Gastrocnemius medialis (tissue), 4 donors: ENCODE measurements at places on chromosomes 3 and 15. TPM values are rescaled to one million over a fixed set of nuclear protein-coding genes. Genes with fewer than 3 reads are reported as not detected.

DNA sequence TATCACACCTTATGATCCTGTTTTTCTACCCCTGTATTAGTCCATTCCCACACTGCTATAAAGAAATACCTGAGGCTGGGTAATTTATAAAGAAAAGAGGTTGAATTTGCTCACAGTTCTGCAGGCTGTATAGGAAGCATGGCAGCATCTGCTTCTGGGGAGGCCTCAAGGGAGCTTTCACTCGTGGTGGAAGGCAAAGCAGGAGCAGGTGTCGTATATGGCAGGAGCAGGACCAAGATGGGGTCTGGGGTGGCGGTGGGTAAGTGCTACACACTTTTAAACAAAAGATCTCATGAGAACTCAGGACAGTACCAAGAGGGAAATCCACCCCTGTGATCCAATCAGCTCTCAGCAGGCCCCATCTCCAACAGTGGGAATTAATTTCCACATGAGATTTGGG, 15.4 kb upstream of the SCAP start:
- no peaks in the 10 kb centered on the region for H3K27me3 ChIP-seq
- DNase-seq, result no peak
- no peak overlapping the region for H3K4me3 ChIP-seq
- no peaks in the 10 kb centered on the region for H3K4me1 ChIP-seq
- no peak overlapping the region for H3K27ac ChIP-seq

- H3K27me3 ChIP-seq, result no peaks in the 10 kb centered on the region
- no peaks in the 10 kb centered on the region for H3K36me3 ChIP-seq
- no peak for DNase-seq
- H3K4me1 ChIP-seq, result no peaks in the 10 kb centered on the region
Measured at GRCh38 chr3:18338827-18339514, 86.2 kb downstream of the SATB1 start.

- DNase-seq, result no peak
- no peak overlapping the region for H3K27ac ChIP-seq
- no peak overlapping the region for H3K4me3 ChIP-seq
- H3K36me3 ChIP-seq, result no peaks in the 10 kb centered on the region
- no peaks in the 10 kb centered on the region for H3K27me3 ChIP-seq
Measured at GRCh38 chr3:169472259-169472900, 191.1 kb downstream of the MECOM start.

The ARPC4 gene
- total RNA-seq, result 96.8 TPM

DNA sequence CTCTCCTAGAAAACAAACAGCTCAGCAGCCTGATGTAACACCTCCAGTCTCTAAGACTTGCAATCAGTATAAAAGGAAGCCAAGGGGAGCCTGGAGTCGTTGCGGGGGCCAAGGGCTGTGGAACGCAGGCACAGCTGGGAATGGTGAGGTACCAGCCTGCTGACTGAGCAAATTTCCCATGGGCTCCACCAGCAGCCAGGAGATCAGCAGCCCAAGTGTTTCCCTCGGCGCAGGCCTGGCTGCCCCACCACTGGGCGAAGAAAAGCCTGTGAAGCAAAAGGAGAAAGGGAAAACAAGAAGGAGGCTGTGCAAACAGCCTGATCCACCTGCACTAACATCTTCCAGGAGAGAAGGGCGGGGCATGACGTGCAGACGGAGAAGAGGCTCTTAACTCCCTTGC, 155.3 kb downstream of the SHQ1 start:
- H3K36me3 ChIP-seq, result no peaks in the 10 kb centered on the region
- no peaks in the 10 kb centered on the region for H3K27me3 ChIP-seq
- H3K27ac ChIP-seq, result no peak overlapping the region
- no peak overlapping the region for H3K4me3 ChIP-seq
- DNase-seq, result no peak
- no peaks in the 10 kb centered on the region for H3K4me1 ChIP-seq

- H3K4me3 ChIP-seq, result no peak overlapping the region
- H3K36me3 ChIP-seq, result no peaks in the 10 kb centered on the region
- H3K4me1 ChIP-seq, result no peaks in the 10 kb centered on the region
- H3K27me3 ChIP-seq, result no peaks in the 10 kb centered on the region
- DNase-seq, result no peak
Measured at GRCh38 chr3:20608054-20608738, 422.2 kb upstream of the SGO1 start.

- no peaks in the 10 kb centered on the region for H3K27me3 ChIP-seq
- H3K36me3 ChIP-seq, result no peaks in the 10 kb centered on the region
- peaks cover 65% of the 10 kb centered on the region for H3K4me1 ChIP-seq
- H3K27ac ChIP-seq, result no peak overlapping the region
- peak overlapping the region; percentile 78 for H3K4me3 ChIP-seq
- no peak for DNase-seq
Measured at GRCh38 chr3:150414258-150414657, 6.2 kb downstream of the TSC22D2 start.

DNA sequence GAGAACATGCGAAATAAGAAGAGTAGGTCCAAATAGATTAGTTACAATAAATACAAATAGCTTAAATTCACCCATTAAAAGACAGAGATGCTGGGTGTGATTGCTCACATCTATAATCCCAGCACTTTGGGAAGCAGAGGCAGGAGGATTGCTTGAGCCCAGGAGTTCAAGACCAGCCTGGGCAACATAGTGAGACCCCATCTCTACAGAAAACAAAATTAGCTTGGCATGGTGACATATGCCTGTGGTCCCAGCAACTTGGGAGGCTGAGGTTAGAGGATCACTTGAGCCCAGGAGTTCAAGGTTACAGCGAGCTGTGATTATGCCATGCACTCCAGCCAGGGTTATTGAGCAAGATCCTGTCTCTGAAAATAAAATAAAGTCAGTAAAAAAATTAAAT, 109.1 kb upstream of the WNT5A start:
- DNase-seq, result no peak
- H3K27me3 ChIP-seq, result no peaks in the 10 kb centered on the region
- H3K4me3 ChIP-seq, result no peak overlapping the region

GRCh38 chr3:65200310-65200970, 512.6 kb upstream of the ADAMTS9 start:
- no peaks in the 10 kb centered on the region for H3K27me3 ChIP-seq
- no peak overlapping the region for H3K27ac ChIP-seq
- H3K4me1 ChIP-seq, result no peaks in the 10 kb centered on the region

DNA sequence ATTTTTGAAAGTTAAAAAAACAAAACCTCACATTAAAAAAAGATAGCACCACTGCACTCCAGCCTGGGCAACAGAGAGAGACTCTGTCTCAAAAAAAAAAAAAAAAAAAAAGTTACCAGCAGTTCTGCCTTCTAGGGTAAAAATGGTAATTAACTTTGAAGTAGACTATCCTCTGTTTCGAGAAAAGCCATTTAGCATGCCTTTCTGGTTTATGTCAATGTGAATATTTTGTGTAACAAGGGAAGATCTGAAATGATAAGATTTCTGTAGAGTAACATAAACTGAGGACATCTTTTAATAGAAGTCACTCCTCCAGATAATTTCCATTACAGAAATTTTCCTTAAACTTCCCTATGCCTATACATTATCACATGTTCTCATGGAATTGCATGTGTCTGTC, 203.2 kb upstream of the GAP43 start:
- DNase-seq, result no peak
- H3K4me1 ChIP-seq, result no peaks in the 10 kb centered on the region
- H3K27me3 ChIP-seq, result no peaks in the 10 kb centered on the region
- H3K27ac ChIP-seq, result no peak overlapping the region

GRCh38 chr3:54121414-54122323, 683 bp upstream of the CACNA2D3 start:
- H3K4me3 ChIP-seq, result peak overlapping the region; percentile 76
- DNase-seq, result no peak
- no peaks in the 10 kb centered on the region for H3K27me3 ChIP-seq
- H3K4me1 ChIP-seq, result peaks cover 27% of the 10 kb centered on the region
- peak overlapping the region; percentile 85 for H3K27ac ChIP-seq

DNA sequence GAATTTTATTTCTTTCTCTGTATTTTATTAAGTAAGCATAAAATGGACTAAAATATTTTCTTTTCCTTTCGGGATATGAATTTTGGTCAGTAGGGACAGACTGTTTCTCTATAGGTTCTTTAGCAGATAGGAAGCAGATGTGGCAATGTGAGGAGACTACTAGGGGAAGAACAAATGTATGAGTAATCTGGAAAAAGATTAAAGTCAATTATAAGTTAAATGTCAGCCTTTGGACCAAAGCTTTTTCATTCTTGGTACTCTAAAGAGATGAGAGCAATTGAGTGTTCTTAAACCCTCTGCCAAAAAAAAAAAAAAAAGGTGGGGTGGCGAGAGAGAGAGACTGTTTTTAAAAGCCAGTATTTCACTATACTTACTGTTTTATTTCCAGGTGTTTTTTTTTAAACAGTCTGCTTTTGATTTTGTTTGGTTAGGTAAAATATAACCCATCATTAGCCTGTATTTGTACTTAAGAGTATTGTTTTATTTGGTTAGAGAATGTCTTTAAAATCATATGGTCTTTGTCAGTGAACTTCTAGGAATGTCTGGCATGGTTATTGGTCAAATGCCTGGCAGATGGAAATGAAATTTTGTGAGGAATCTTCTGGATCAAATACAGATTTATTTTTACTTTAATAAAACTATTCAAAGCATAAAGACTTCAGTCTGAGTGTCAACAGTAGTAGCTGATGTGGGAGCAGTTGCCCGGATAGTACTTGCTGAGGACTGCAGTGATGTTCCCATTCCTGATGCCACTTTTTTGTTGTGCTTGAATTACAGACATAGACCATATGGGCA, 63.8 kb downstream of the LRRC49 start:
- no peak for DNase-seq
- H3K27ac ChIP-seq, result no peak overlapping the region
- no peaks in the 10 kb centered on the region for H3K4me1 ChIP-seq
- H3K36me3 ChIP-seq, result no peaks in the 10 kb centered on the region
- H3K27me3 ChIP-seq, result no peaks in the 10 kb centered on the region

The CPB1 gene
- total RNA-seq, result not detected

- no peaks in the 10 kb centered on the region for H3K36me3 ChIP-seq
- no peak overlapping the region for H3K4me3 ChIP-seq
- H3K27me3 ChIP-seq, result no peaks in the 10 kb centered on the region
- H3K4me1 ChIP-seq, result no peaks in the 10 kb centered on the region
- DNase-seq, result no peak
Measured at GRCh38 chr3:110756705-110757104, 314.9 kb upstream of the NECTIN3 start.

DNA sequence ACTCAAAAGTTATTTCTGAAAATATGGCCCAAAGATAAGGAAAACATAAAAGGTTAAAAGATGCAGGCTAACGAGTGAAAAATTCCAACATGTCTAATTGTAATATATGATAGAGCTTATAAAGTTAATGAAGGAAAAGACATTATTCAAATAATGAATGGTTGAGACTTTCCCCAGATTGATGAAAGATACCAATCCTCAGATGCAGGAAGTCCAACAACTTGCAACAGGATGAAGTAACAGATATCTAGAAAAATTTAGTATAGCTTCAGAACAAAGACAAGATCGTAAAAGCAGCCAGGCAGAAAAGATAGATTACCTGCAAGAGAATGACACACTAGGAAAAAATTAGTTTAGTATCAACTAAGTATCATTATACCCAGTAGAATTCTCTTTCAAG, 546.4 kb upstream of the PPP2R3A start:
- H3K4me3 ChIP-seq, result no peak overlapping the region
- no peak overlapping the region for H3K27ac ChIP-seq
- no peaks in the 10 kb centered on the region for H3K4me1 ChIP-seq
- no peaks in the 10 kb centered on the region for H3K27me3 ChIP-seq

The CAMK2N2 gene
- not detected for total RNA-seq

The CCR5 gene
- total RNA-seq, result 0.20 TPM

DNA sequence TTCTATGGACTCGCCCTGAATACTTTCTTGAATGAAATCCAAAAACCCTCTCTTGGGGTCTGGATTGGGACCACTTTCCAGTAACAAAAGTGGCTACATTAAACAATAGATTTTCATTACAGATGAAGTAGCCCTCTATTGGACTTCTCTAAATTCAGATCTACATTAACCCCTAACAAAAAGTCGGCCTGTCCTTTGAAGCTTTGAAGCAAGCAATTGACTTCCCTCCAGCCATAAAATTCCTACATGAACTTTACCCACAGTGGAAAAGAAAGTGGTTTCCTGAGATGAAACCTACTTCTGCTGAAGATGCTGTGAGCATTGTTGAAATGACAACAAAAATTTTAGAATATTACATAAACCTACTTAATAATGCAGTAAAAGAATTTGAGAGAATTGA, 967.1 kb upstream of the ROBO1 start:
- DNase-seq, result no peak
- no peaks in the 10 kb centered on the region for H3K36me3 ChIP-seq
- H3K4me1 ChIP-seq, result no peaks in the 10 kb centered on the region
- no peaks in the 10 kb centered on the region for H3K27me3 ChIP-seq
- no peak overlapping the region for H3K27ac ChIP-seq
- no peak overlapping the region for H3K4me3 ChIP-seq

DNA sequence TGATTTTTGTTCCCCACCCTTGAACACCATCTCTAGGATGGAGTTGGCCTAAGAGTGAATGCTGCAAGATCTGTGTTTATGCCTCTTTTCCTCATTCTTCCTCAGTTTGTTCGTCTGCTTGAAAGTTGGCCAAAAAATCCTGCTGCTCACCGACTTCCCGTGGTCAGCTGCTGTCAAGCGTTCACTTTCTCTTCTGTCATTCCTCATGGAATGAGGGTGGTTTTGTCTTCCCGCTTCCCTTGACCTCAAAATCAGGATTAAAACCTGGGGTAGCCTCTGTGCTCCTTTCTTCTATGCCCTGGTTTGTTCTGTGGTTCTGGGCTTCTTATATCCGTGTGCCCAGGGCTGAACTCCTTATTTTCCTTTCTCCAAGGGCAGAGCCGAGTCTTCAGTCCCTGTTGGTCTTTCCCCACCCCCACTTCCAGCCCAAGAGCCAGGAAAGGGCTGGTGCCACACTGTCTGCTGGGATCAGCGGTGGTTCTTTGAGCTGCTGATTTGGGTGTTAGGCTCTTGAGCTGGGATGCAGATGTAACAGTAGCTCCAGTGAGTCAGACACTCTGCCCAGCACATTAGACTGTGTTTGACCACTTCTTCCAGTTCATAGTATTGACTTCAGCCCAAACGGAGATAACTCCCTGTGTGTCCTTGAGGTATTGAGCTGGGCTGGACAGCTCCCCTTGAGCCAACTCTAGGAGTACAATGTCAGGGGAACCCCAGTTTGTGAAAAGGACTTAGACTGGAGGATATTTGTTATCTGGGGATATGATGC, 2.3 kb downstream of the SERF2 start:
- peaks cover 51% of the 10 kb centered on the region for H3K4me1 ChIP-seq
- peaks cover 42% of the 10 kb centered on the region for H3K36me3 ChIP-seq
- DNase-seq, result no peak
- no peaks in the 10 kb centered on the region for H3K27me3 ChIP-seq
